Mesenteric fat pad (tissue), 1 donor: ENCODE measurements at places on chromosomes 5 and 9. TPM values are rescaled to one million over a fixed set of nuclear protein-coding genes. Genes with fewer than 3 reads are reported as not detected.

Gene LRRC70
- 9.4 TPM for total RNA-seq

Gene KIF4B
- not detected for total RNA-seq

Gene LHX2
- total RNA-seq: 0.80 TPM

Gene INSL4
- total RNA-seq: not detected

Gene GABBR2
- total RNA-seq: not detected

Gene MAN1B1
- total RNA-seq: 33.0 TPM

Gene OGN
- total RNA-seq: 9.4 TPM

Gene RLN2
- not detected for total RNA-seq

Gene ENTPD2
- not detected for total RNA-seq

Gene NMUR2
- total RNA-seq: not detected

Gene TSPAN17
- total RNA-seq: 29.7 TPM

Gene SV2C
- total RNA-seq: not detected

Gene PCDHGA1
- total RNA-seq: 0.48 TPM

Gene FOXD4L4
- total RNA-seq: not detected

Gene TAL2
- total RNA-seq: not detected

Gene CD180
- total RNA-seq: 2.6 TPM

Gene FAM200C
- total RNA-seq: 1.9 TPM

Gene PCDHB16
- total RNA-seq: 1.6 TPM

Gene OTULINL
- total RNA-seq: 16.7 TPM

Gene FOXD4L3
- total RNA-seq: not detected

Gene SLC4A9
- total RNA-seq: 0.22 TPM

Gene C1QTNF3
- total RNA-seq: 2.7 TPM

Gene SMIM33
- total RNA-seq: not detected

Gene SPRY4
- 79.7 TPM for total RNA-seq

Gene FOXD4L6
- not detected for total RNA-seq

Gene DTWD2
- 5.7 TPM for total RNA-seq

Gene OLFM1
- 22.6 TPM for total RNA-seq

Gene GFI1B
- total RNA-seq: not detected

Gene NELFB
- 39.2 TPM for total RNA-seq

Gene LNPEP
- 132 TPM for total RNA-seq

Gene PDZD2
- total RNA-seq: 58.5 TPM

Gene FOXD4L5
- not detected for total RNA-seq

Gene GAPT
- 2.0 TPM for total RNA-seq

Gene MCCC2
- 48.6 TPM for total RNA-seq

Gene PCDHB8
- total RNA-seq: 2.4 TPM

Gene SCGB3A1
- total RNA-seq: 0.71 TPM

Gene FSTL4
- total RNA-seq: not detected

Gene F12
- total RNA-seq: not detected

Gene NR3C1
- total RNA-seq: 116 TPM

Gene TNFAIP8
- 29.6 TPM for total RNA-seq

Gene CCDC192
- total RNA-seq: 0.51 TPM

Gene SAPCD2
- total RNA-seq: 0.42 TPM

Gene ADAMTS16
- total RNA-seq: 1.8 TPM

Gene ZNF883
- total RNA-seq: 2.5 TPM

Gene BASP1
- 46.9 TPM for total RNA-seq

Gene CDH6
- 1.3 TPM for total RNA-seq

Gene IL5
- total RNA-seq: not detected

Gene RAB24
- total RNA-seq: 23.1 TPM
